ENCODE measurements at places on chromosomes 7 and 10.

DNA sequence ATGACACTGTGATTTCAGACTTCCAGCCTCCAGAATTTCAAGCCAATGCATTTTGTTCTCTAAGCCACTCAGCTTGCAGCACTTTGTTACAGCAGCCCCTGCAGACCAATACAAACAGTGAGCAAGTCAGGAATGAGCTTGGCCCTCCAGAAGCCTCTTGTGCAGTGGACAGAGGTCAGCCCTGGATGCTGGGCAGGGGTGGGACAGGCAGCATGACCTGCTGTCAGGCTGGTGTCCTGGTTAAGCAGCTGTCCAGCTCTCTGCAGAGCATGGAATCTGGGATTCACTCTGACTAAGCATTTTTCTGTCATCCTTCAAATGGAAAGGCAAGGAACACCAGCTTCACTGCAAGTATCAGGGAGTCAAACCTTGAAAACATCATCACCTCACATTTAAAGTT lies 85.5 kb upstream of the GDF10 start:
- no peak for DNase-seq

GRCh38 chr10:761376-761775 lies 71.9 kb upstream of the DIP2C start:
- no peak for DNase-seq

DNA sequence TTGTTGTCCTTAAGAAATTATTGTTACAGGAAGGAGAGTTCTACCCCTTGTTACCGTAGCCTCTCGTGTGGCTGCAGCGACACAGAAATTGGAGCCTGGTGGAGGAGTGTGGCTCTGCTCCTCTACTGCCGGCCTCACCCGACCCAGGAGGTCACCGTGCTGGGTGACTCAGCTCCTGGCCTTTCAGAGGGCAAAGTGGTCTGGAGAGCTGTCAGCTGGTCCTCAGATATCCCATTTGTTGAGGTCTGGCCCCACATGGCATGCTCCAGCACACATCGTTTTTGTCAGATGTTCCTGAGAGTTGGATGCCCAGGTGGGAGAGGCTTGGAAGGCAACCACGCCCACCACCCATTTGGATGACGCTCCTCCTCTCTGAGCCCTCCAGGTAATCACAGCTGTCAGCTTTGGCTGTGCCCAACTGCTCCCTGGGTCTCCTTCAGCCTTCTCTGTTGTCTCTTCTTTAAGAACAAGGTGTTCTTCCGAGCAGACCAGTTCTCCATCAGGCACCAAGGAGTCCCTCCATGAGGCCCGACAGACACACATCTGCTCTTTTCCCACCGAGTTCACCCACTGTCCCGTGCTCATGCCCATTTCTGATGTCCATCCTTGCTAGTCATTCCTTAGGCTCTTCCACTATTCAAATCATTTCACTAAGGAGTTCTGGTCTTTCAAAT lies 80.3 kb downstream of the RAMP3 start:
- DNase-seq = no peak

GRCh38 chr10:86075512-86075911 lies 291.1 kb downstream of the GRID1 start:
- no peak for DNase-seq

DNA sequence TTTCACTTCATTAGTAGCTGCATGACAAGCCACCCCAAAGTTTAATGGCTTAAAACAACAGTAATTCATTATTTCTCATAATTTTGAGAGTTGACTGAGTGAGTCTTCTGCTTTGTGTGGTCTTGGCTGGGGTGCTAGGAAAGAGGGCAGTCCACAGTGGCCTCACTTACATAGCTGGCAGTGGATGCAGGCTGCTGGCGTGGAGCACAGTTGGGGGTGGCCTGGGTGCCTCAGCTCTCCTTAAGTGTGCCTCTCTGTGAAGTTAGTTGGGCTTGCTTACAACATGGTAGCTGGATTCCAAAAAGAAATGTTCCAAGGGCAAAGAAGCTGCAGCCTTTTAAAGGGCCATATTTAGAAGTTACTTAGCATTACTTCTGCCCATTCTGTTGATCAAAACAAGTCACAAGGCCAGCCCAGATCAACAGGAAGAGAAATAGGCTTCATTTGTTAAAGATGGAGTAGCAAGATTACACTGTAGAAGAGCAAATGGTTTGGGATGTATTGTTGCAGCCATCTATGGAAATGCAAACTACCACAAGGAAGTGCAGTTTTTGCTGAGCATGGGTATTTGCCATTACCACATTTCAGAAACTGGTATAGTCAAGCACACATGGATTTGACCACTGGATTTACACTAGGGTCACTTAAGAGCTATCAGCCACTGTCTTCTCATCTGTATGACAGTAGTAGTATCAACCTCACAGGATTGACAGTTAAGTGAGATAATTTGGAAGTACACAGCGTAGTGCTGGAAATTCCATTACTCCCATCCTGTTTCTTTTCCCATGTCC lies 33.6 kb downstream of the ZEB1 start:
- no peak for DNase-seq

- DNase-seq = no peak
These were observed 51.8 kb downstream of the ANLN start for GRCh38 chr7:36441344-36442022.

GRCh38 chr7:628402-628763 lies 98.1 kb upstream of the DNAAF5 start:
- no peak for DNase-seq

GRCh38 chr10:69232736-69233480 lies 12.8 kb downstream of the HKDC1 start:
- DNase-seq = no peak

DNA sequence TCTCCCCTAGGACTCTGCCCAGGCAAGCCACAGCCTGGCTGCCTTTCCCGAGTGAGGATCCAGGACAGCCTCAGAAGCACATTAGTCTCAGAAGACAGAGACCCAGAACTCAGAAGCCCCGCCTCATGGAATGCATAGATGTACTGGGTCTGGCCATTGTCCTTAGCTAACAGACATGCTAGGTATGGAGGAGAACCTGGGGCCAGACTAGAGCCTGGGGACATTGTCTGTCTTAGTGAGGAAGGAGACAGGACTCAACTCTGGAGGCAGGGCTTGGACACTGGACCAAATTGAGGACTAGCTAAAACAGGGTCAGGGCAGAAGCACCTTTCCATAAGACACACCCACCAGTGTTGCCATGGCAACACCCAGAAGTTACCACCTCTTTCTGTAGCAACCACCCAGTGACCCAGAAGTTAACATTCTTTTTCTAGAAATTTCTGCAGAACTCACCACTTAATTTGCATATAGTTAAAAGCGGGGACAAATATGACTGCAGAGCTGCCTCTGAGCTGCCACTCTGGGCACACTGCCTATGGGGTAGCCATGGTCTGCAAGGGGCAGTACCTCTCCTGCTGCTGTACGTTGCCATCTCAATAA lies 27.5 kb downstream of the TLX1 start:
- no peak for DNase-seq

DNA sequence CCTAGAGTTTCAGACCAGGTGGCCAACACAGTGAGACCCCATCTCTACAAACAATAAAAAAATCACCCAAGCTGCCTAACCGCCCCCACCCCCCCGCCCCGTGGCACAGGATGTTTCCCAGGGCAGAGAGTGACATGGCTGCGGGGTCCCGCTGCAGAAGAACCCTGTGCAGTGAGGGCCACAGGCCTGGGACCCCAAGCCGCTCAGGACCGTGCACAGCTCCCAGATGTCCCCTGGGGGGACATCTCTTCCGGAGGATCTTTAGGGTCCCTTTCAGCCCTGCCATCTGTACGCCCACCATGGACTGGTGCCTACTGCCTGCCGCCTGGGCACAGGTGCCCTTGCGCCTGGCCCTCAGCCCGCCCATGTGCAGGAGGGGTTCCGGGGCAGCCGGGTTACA lies 373.6 kb downstream of the DNAJB6 start:
- DNase-seq = no peak

GRCh38 chr7:143846692-143847091 lies 55.3 kb downstream of the TCAF1 start:
- DNase-seq = no peak

GRCh38 chr10:116757246-116757645 lies 14.9 kb upstream of the HSPA12A start:
- no peak for DNase-seq

DNA sequence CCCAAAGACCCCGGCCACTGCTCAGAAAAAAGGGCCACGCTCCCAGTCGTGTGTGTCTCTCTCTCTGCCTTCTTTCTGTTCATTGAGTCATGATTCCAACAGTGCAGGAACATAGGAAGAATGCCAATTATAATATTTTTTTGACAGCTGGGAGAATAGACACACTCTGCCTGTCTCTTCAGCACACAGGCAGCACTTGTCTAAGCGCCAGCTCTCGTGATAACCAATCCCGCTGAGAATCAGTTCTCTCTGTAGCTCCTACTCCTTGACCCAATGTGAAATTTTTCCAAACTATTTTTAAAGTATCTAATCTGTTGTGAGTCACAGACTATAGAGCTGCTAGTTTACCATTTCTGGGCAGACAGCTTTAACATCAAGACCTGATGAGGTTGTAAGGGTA lies 145.7 kb upstream of the RHEB start:
- DNase-seq = peak; percentile 43

DNA sequence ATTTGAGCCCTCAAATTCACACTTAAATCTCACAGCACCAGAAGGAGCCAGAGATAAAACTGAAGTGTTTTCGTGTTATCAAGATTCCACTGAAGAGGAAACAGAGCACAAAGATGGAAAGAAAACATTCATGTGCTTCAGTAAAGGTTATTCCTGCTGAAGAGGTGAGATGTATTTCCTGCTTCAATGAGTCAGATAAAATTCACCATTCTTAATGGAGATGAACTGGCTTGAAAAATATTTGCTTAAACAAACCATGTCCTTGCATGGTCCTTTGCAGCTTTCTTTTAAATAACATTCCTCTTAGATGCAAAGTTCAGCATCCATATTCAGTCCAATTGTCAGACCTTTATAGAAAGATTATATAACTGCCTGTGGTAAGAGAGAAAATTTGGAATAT lies 294.2 kb downstream of the IPMK start:
- no peak for DNase-seq

- no peak for DNase-seq
These were observed 19.4 kb upstream of the CABCOCO1 start for GRCh38 chr10:61643316-61643751.
